ENCODE measurements at places on chromosomes 2 and 18. TPM values are rescaled to one million over a fixed set of nuclear protein-coding genes. Genes with fewer than 3 reads are reported as not detected.

ALPG gene
- total RNA-seq, result not detected

PXDN gene
- total RNA-seq, result 356 TPM

TLX2 gene
- total RNA-seq, result not detected

C2orf80 gene
- total RNA-seq, result not detected

ZNF142 gene
- total RNA-seq, result 9.4 TPM
